ENCODE measurements at places on chromosomes 11 and 22. TPM values are rescaled to one million over a fixed set of nuclear protein-coding genes. Genes with fewer than 3 reads are reported as not detected.

DNA sequence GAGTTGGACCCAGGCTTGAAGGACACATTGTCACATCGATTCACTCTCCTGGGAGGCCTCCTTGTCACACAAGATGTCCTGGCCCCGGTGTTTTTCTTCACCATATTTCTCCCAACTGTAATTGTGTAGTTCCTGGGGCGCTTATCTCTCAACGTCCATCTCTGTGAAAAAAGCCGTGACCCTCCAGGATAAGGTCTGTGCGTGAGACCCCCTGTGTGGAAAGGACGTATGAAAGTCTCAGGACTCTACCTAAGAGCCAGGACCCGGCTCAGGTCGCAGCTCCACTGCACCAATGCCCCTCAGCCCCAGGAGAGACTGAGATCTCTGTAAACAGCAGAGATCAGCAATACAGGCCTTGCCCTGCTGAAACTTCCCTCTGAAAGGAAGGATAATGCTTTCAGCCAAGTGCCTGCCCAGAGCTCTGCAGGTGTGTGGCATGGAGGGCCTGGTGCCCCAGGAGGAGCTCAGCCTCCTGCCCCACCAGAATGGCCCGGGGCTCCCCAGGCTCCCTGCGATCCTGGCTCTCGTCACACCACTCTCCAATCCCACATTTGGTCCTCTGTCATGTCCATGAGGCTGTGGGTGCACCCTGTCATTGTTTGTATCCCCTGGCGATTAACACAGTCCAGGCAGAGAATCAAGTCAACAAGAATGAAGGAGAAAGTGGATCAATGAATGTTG, 119.2 kb upstream of the TMEM45B start:
- peaks cover 21% of the 10 kb centered on the region for H3K4me1 ChIP-seq
- H3K36me3 ChIP-seq, result no peaks in the 10 kb centered on the region
- DNase-seq, result no peak
- H3K27ac ChIP-seq, result no peak overlapping the region

CCDC86 gene
- total RNA-seq, result 26.3 TPM

DNA sequence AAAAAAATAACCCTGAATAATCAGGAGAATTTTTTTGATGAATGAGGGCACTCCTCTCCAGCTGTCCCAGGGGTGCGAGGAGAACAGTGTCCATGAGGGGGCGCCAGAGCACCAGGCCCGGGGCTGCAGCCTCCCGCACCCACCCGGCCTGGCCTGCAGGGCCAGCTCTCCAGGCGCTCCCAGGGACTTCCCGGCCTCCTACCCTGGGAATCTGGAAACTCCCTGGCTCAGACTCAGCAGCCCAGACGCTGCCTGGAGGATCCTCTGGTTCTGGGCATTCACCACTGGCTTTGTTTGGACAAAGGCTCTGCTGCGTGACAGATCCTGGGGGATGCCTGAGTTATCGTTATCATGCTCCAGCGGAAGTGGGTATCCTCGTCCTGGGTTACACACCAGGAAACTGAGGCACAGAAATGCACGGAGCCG, 31.0 kb downstream of the MCM5 start:
- H3K27me3 ChIP-seq, result no peaks in the 10 kb centered on the region
- DNase-seq, result no peak
- H3K4me1 ChIP-seq, result peaks cover 10% of the 10 kb centered on the region
- H3K4me3 ChIP-seq, result no peak overlapping the region
- no peaks in the 10 kb centered on the region for H3K36me3 ChIP-seq
- H3K27ac ChIP-seq, result peak overlapping the region; percentile 18

DNA sequence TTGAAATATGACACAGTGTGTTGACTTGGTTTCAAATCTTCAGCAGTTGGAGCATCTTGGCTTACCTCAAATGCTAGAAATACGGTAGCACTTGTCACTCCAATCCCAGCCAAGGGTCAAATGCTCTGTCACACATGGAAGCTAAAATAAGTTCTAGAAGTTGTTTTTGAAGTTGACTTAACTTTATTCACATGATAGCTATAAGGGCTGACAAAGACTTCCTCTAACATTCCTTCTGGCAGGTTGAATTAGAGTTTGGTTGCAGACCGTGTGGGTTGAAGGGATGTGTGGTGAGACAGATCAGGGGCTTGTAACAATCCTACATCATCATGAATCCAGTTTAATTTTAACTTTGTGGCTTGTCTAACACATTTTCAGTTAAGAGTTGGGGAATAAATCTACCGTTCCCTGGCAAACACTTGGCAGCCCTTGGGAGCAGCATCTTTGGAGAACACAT, 4.6 kb downstream of the SLN start:
- H3K27me3 ChIP-seq, result no peaks in the 10 kb centered on the region
- no peak overlapping the region for H3K27ac ChIP-seq
- H3K4me3 ChIP-seq, result no peak overlapping the region
- DNase-seq, result no peak
- H3K36me3 ChIP-seq, result no peaks in the 10 kb centered on the region

GRCh38 chr11:129286813-129287212, 88.8 kb upstream of the BARX2 start:
- no peak overlapping the region for H3K27ac ChIP-seq
- H3K4me3 ChIP-seq, result no peak overlapping the region
- H3K27me3 ChIP-seq, result no peaks in the 10 kb centered on the region
- H3K36me3 ChIP-seq, result no peaks in the 10 kb centered on the region
- peaks cover 6% of the 10 kb centered on the region for H3K4me1 ChIP-seq

- no peaks in the 10 kb centered on the region for H3K36me3 ChIP-seq
- no peaks in the 10 kb centered on the region for H3K27me3 ChIP-seq
- no peak overlapping the region for H3K4me3 ChIP-seq
- no peak for DNase-seq
- no peak overlapping the region for H3K27ac ChIP-seq
- peaks cover 43% of the 10 kb centered on the region for H3K4me1 ChIP-seq
Measured at GRCh38 chr11:7536100-7536499, 22.3 kb downstream of the PPFIBP2 start.

KCNJ1 gene
- 1.5 TPM for total RNA-seq

- no peaks in the 10 kb centered on the region for H3K27me3 ChIP-seq
- H3K27ac ChIP-seq, result no peak overlapping the region
- H3K4me3 ChIP-seq, result no peak overlapping the region
- H3K4me1 ChIP-seq, result no peaks in the 10 kb centered on the region
- DNase-seq, result no peak
Measured at GRCh38 chr11:35714882-35715627, 52.5 kb downstream of the TRIM44 start.

GGT5 gene
- total RNA-seq, result 61.4 TPM
